ENCODE measurements at places on chromosomes 3 and 15.

- no peak for DNase-seq
Measured at GRCh38 chr3:160134964-160135363, 90.3 kb upstream of the C3orf80 start.

- no peak for DNase-seq
Measured at GRCh38 chr15:96066852-96067495, 263.5 kb upstream of the NR2F2 start.

GRCh38 chr3:25429361-25430286, 1.6 kb downstream of the RARB start:
- DNase-seq, result no peak

GRCh38 chr3:146307456-146307725, 56.5 kb upstream of the PLSCR4 start:
- DNase-seq, result no peak

GRCh38 chr3:22399566-22399965, 648.6 kb upstream of the ZNF385D start:
- DNase-seq, result no peak

GRCh38 chr3:59695860-59696259, 646.0 kb upstream of the CFAP20DC start:
- no peak for DNase-seq

DNA sequence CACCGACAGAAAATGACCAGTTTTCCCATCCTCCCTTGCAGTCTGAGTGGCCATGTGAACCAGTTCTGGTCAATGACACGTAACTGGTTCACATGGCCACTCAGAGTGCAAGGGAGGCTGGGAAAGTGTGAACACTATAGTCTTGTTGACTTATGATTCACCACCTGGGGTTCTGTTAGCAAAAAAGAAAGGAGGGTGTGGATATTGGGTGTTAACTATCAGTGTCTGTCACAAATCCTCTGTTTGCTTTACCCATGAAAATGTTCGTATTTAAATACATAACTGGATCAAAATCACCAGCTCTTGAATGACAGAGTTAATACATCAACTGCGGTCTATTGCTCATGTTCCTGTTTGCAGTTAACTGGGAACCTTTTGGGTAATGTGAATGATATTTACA, 92.3 kb downstream of the ADAMTSL3 start:
- no peak for DNase-seq

GRCh38 chr3:51591231-51591630, 52.7 kb downstream of the RAD54L2 start:
- DNase-seq, result no peak

GRCh38 chr15:34988027-34988902, at the start of gene ZNF770:
Gene ZNF770, minus strand, starts transcription at chr15:34988287. Its CDS starts 4,853 bp downstream, at chr15:34983434.
- peak; percentile 62 for DNase-seq

DNA sequence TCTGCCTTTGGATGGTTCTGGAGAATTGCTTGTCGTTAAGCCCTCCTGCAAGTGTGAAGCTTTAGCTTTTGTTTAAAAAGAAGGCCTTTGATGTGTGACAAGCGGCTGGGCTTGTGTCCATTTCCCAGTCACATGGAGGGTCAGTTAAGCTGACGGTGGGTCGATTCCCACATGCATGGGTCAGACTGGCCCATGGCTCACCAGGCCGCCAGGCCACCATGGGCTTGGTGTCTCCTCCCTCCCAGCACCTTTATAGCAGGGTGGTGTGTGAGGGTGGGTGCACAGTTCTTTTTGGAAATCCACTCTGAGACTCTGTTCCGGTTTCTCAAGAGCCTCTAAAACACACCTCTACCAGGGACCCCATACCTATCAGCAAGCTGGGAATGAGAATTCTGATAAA, 67.2 kb downstream of the SCN5A start:
- DNase-seq, result no peak

DNA sequence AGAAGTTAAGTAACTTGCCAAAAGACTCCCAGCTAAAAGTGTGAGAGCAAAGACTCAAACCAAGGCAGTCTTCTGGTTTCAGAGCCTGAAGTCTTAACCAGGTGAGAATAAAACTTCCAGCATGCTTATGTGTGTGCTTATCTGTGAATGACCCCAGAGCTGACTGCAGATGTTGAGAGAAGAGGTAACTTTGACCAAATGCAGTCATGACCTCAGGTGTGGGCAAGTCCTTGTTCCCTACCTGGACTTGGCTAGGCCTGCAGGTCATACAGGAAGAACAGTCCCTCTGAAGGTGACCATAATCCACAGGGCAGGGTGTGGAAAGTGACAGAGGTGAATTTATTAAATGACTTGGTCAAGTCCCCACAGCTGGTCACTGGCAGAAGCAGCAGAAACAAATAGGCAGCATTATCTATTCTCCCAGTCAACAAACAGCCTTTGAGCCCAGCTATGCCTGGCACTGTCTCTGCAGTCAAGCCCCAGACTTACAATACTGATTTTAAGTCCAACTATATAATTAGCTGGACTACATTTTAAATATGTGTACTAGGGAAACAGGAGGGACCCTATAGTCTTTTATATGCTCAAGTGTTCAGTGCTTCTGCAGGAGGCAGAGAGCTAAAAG, 3.0 kb upstream of the CPEB1 start:
- DNase-seq, result no peak

- DNase-seq, result no peak
Measured at GRCh38 chr15:62732078-62732477, 310.5 kb upstream of the TPM1 start.

DNA sequence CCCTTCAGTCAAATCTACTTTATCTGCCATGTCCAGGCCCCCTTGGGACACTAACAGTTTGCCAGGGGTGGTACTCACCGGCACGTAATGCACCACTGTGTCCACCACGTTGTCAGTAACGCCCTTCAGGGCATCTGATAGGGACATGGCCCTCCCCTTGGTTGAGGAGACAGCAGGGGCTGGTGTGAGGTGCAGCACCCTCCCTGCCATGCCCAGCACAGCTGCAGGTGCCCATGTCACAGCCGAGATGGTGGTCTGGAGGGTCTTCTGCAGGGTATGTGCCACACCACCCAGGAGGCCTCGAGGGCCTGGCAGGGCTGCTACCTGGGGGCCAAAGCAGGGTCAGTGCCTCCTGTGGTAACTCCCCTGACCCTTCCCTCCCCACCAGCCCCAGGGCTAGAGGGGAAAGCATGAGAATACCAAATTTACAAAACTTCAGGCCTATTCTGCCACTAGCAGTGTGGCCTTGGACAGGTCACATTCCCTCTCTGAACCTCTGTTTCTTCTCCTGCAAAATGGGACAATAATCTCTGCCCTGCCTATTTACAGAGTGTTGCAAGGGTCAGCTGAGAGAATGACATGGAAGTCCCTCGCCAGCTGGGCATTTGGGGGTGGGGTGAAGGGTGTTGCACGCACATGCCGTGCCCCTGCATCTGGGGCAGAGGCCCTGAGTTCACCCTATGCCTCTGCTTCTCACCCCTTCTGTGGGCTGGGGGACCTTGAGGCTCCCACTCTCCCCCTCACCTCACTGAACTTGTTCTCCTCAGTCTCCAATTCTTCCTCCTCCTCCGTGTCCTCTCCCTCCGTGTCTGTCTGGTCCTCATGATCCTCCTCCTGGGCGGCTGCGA, 11.8 kb upstream of the KIF7 start:
- DNase-seq, result no peak

DNA sequence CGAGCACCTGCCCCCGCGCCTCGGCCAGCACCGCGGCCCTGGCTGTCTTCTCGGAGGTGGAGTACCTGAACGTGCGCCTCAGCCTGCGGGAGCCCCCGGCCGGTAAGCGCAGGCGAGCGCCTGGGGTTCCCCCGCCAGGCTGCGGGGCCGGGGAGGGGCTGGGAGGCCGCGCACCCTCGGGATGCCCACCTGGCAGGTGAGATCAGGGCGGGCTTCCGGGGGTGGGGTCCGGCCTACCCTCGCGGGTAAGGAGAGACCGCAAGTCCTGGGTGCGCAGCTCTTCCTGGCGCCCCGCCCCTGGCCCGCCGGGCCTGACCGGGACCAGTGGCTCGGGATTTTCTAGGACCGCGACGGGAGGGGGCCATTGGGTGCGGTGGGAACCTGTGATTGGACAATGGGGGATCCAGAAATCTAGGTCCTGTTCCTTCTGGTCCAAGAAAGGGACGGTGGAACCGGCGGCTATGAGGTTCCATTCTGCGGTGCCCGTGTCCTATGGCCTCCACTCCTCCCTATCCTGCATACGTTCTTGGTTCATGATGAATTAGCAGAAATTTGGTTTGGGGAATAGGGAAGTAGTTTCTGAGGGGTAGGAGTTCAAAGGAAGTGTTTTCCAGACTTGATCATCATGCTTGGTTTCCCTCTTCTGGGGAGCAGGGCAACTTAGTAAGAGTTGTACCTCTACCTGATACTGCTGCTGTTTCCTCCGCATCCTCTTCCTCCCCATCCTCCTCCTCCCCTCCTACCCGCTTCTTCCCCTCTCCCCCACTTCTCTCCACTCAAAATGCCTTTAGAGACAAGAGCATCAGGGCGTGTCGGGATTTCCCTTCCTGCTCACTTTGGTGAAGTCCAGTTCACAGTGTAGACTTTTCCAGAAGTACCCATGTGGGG, 808 bp downstream of the ARRDC4 start:
- no peak for DNase-seq

DNA sequence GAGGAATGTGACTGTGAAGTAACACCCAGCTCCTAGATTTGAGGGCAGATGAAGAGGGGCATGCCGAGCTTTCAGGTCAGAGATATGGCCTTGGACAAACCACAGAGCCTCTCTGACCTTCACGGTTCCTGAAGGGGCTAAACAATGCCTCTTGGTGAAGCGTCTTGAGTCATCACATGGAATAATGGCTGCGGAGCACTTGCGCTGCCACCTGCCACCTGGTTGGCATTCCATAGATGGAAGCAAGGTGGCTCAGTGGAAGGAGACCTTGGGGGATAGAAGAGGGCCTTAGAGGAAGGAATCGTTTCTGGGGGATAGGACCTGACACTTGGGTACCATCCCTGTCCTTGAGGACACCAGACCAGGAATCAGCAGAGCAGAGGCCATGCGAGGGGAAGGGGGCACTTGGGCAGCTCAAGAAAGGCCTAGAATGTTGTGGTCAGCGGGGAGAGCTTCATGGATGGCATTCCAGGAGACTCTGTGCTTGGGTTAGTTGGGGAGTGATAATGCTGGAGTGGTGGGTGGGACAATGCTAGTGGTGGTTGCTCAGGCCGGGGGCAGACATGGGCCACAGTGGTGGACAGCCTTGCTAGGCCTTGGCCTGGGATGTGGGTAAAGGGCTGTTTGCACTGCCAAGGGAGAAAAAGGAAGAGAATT, 12.6 kb downstream of the MRAS start:
- no peak for DNase-seq

DNA sequence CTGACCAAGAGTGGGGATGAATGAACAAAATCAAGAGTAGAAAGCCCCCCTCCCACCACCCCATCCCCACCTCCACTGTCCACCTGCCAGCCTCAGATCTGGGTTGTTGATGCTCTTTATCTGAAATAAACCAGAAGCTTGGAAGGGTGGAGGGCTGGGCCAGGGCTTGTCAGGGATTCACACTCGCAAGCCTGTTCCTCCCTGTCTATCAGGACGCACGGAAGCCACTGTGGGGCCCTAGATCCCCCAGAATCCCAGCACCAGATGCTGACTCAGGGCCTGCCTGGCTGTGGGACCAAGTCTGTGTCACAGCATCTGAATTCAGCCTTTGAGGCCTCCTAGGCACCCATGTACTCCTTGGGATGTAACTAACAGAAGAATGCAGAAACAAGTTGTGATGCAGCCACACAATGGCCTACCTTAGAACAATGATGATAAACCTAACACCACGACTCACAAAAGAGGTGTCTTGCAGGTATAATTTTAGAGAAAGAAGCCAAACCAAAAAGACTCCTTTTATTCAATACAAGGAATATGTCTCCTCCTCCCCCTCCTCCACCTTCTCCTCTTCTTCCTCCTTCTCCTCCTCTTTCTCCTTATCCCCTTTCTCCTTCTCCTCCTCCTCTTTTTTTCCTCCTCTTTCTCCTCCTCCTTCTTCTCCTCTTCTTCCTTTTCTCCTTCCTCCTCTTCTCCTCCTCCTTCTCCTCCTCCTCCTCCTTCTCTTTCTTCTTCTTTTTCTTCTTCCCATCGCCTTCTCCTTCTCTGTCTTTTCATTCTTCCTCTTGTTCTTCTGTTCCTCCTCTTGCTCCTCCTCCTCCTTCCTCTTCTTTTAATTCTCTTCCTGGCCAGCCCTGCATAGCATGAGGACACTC, 234.7 kb downstream of the PLCL2 start:
- no peak for DNase-seq

DNA sequence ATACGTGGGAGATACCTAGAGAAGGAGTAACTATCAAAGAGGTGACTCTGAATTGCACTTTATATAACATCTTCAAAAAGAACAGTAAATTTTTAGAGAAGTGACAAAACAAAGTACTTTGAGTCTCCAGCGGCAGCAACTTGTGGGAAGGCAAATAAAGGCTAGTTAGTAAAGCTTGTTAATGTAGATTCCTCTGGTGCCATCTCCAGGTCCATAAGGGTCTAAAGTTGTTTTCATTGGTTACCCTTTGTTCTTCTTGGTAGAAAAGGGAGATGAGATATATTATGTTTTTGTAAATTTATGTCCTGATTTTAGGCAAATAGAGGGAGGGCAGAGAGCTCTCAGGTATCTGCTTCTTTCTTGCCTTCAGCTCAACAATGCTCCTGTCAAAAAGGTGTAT, 161.6 kb downstream of the MYRIP start:
- no peak for DNase-seq
